NCI-H524 treated with DMSO at 0.1 percent for 48 hours (cell line): ENCODE measurements at places on chromosomes 1 and 21.

DNA sequence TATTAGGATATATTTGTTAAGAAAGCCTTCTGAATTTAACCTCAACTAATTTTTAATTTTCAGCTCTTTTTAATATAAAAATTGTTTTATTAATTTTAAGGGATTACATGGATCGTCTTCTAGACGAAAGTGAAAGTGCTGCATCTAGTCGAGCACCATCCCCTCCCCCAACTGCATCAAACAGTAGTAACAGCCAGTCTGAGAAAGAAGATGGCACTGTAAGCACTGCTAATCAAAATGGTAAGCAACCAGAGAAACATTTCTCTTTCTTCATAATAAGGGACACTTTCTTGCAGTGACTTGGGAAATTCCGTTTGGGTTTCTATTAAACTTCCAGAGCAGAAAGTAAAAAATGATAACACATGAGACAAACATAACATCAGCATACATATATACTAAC, 56.9 kb downstream of the MIER1 start:
- no peak for DNase-seq

GRCh38 chr1:39827201-39827600, 38.5 kb upstream of the BMP8B start:
- DNase-seq, result no peak

- DNase-seq, result no peak
Measured at GRCh38 chr1:103854279-103854678, 104.6 kb downstream of the AMY1C start.

DNA sequence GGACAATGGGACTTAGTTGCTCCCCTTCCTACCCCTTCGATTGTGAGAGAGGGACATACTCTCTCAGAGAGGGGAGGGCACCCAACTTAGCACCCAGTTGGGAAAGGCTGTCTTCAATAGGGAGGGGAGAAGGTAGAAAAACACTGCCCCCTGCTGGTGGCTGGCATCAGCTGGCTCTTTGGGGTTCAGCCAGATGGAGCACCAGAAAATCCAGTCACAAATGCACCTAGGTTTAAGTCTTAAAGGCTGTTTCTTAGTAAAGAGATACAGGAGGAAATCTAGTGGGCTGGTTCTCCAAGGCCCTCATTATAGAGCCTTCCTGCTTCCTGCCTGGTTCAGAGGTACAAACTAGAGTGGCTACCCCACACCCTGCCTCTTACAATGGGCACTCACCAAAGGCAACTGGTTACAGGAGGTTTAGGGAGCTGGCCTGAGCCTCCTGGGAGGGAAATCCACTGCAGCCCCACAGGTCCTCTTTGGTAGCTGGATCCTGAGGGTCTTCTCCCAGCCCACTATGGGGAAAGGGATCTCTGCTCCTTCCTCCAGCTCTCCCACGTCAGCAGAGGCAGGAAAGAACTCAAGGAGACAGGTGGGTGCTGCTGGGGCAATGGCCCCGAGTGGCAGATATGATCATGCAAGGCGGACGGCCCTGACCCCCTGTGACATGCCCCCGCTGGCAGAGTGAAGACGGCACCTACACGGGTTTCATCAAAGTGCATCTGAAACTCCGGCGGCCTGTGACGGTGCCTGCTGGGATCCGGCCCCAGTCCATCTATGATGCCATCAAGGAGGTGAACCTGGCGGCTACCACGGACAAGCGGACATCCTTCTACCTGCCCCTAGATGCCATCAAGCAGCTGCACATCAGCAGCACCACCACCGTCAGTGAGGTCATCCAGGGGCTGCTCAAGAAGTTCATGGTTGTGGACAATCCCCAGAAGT, 28.3 kb downstream of the EIF2D start:
- no peak for DNase-seq

- peak; percentile 35 for DNase-seq
Measured at GRCh38 chr21:43775795-43776430, at the start of gene CSTB. CSTB (minus strand) TSS chr21:43776308; CDS start chr21:43776269, 39 bp downstream.

GRCh38 chr1:179124873-179125272, 43.0 kb downstream of the TOR3A start:
- no peak for DNase-seq

GRCh38 chr1:54307305-54307704, 98.9 kb downstream of the SSBP3 start:
- DNase-seq, result no peak

DNA sequence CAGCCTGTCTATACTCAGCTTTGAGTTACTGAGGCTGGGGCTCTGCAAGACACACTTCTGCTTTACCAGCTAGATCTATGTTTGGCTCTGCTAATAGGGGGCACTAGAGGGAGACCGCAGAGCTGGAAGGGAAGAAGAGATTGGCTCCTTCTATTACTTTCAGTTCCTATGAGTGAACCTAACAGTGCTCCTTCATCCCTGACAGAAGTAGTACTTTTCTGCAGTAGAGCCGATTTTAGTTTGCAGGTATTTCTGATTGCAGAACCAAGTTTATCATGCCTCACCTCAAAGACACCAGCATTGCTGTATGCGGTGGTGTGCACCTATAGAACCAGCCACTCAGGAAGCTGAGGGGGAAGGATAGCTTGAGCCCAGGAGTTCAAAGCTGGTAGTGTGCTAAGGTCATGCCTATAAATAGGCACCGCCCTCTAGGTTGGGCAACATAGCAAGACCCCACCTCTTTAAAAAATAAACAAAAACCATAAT, 5.7 kb upstream of the ZDHHC18 start:
- DNase-seq, result no peak

- no peak for DNase-seq
Measured at GRCh38 chr1:5865056-5865455, 127.2 kb downstream of the NPHP4 start.

DNA sequence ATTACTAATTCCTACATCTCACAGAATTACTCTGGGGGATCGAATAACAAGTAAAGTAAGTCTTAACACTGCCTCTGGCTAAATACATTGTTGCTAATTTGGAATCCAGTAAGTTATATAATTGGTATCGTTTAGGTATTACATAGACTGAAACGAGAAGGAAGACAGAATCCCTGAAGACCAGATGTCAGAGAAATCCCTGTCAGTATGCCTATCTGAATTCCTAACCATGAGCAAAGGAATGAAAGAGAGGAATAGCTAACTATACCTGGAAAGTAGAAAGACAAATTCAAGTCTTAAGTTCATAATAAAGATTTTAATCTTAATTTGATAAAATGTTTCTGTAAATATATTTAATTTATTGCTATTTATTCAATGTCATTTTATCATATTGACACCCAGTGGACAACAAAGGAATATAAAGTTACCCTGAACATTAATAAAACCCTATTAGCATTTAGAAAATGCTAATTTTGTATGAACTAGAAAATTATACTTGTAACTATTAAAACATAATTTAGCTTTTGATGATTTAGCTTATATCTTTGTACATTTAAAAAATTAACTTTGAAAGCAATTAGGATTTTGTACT, 11.4 kb downstream of the DEPDC1 start:
- DNase-seq, result no peak

- no peak for DNase-seq
Measured at GRCh38 chr1:37471345-37472231, 2.8 kb upstream of the ZC3H12A start.

DNA sequence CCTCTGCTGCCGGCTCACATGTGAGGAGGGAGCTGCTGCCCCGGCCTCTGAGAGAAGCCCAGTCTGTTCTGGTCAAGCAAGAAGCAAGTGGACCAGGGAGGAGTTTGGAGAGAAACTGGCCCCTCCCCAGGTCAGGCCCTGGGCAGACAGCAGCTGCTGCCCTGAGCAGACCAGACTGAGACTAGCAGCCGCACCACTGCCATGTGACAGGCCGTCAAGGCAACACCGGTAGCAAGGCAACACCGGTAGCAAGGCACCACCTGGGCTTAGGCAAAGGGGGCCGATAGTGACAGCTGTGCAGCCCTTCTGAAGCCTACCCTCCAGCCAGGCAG, 50.3 kb downstream of the ARHGEF16 start:
- no peak for DNase-seq

DNA sequence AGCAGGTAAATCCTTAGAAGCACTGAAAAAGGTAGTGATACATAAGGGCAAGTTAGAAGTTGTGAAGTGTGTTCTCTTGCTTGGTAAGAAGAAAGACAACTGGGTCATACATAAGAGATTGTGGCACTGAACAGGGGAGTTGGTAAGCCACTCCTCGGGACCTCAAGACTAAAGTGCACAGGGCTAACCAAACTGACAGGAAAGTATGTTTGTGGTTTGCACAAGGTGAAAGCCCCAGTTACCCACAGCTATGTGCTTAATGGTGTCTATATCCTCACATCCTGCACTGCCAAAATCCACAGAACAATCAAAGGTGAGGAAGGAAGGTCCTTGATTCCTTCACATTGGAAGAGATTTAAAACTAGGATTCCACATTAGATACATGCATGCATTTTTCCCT, 276.5 kb downstream of the DNM3 start:
- no peak for DNase-seq

DNA sequence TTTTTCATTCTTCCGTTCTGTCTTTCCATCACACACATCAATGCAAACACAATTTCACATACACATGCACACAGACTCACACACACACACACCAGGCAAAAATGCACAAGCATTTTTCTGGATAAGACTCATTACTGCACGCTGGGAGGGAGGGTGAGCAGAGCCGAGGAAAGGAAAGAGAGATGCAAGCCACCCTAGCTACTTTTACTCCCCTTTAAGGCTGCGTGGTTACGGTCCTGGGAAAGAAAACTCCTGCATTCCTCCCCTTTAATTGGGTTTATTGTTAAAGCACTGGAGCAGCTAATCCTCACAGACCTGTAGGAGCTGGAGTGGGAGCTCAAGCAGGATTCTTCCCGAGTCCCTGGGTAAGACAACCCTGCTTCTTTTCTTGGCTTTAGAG, at the start of gene CAMK1G:
CAMK1G (plus strand) TSS at position 307 of the 400 bp plus-strand sequence. CDS start 11,270 bp downstream, outside the sequence.
- DNase-seq, result peak; percentile 33

- DNase-seq, result no peak
Measured at GRCh38 chr21:39599191-39599970, 13.4 kb upstream of the B3GALT5 start.

DNA sequence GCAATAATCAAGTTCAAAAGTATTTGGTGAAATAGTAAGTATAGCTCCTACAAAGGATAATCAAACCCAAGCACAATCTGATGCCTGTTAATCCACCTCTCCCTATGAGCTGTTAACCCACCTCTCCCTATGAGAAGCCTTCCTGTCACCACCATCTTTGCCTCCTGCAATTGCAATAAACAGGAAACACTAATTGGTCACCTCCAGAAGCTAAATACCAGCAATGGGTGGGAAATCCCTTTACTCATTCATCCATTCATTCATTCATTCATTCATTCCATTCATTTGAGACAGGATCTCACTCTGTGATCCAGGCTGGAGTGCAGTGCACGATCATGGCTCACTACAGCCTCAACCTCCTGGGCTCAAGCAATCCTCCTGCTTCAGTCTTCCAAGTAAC, 132.8 kb downstream of the RERE start:
- no peak for DNase-seq

- DNase-seq, result no peak
Measured at GRCh38 chr1:22096463-22096862, 44.0 kb downstream of the CDC42 start.

DNA sequence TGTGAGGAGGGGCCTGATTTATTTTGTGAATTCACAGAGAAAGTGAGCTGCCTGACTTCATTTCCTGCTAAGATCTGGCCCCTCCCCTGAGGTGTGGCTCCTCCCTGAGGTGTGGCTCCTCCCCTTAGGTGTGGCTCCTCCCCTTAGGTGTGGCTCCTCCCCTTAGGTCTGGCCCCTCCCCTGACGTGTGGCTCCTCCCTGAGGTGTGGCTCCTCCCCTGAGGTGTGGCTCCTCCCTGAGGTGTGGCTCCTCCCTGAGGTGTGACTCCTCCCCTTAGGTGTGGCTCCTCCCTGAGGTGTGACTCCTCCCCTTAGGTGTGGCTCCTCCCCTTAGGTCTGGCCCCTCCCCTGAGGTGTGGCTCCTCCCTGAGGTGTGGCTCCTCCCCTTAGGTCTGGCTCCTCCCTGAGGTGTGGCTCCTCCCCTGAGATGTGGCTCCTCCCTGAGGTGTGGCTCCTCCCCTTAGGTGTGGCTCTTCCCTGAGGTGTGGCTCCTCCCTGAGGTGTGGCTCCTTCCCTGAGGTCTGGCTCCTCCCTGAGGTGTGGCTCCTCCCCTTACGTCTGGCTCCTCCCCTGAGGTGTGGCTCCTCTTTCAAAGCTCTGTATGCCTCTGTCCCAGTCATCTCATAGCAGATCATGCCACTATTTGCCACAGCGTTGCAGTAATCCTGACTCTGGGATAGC, 26.9 kb upstream of the LRRC3 start:
- DNase-seq, result no peak

DNA sequence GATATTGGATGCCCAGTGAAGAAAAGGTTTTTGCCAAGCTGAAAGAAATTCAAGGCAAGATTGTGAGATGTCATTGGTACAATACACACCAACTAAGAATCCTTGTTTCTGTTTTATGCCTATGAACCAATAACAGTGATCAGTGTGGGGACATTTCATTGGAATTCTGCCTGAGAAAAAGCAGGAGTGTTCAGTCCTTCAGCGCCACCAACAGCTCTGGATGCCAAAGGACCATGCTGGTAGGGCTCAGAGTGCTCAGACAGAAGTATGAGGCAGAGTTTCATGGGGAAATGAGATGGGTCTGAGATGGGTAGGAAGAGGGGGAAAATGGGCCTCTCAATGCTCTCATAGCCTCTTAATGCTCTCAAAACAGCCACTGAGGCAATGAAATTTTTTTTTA, 56.5 kb downstream of the GABPA start:
- no peak for DNase-seq

GRCh38 chr1:47388030-47388890, 27.8 kb upstream of the FOXE3 start:
- no peak for DNase-seq

DNA sequence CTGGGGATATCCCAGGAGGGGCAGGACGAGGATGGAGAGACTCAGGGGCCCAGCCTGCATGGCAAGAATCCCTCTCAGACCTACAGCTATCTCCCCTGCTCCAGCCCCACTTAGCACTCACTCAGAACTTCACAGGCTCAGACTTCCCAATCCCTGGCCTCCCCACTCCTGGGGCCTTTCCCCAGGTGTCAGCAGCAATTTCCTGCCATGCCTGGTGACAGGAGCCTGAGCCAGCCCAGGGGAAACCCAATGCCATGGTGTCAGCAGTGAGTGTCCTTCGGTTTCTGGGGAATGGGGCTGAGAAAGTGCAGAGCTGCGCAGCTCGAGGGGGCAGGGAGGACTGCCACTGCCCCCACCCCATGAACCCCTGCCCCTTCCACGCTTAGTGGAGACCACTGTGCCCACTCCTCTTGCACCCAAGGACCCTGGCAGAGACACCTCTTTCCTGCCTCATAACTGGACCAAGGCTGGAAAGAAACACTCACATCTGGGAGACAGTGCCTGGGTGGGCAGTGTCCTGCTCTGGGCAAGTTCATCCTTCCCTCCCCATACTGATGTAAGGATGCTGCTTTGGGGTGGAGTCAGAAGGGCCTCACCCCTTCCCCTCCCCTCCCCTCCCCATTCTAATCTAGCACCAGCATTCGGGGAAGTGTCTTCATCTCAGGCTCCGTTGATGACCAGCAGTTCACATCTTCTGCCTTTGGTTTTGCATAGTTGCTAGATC, 17.1 kb upstream of the UBL4B start:
- DNase-seq, result no peak

GRCh38 chr1:76110666-76111065, 36.1 kb downstream of the ST6GALNAC3 start:
- DNase-seq, result no peak
